Stimulated activated CD4-positive, alpha-beta T cell treated with anti-CD3 and anti-CD28 coated beads, TNF-alpha, amount 100 ng/mL, for 24 hours (primary cell): ENCODE measurements at places on chromosomes 11 and 22.

DNA sequence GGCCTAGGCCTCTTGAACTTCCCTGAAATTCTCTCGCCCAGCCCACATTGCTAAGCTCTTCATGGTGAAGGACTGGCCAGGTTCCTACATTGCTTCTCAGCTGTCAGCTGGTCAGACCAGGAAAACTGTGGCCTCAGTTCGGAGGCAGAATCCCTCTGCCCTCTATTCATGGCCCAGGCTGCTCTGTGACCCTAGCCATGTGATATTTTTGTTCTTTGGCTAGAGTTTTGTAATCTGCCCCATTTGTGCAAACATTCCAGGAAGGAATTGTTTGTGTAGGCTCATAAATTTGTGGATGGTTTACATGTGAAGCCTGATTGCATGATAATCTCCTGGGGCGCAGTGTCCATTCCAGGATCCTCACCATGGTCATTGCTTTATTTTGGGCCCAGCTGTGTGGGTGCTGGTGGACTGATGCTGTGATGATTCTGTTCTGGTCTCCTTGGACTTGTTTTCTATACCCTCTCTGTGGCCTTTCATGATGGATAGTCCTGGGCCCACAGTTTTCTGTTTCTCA, 149.1 kb upstream of the E2F8 start:
- DNase-seq, result no peak

DNA sequence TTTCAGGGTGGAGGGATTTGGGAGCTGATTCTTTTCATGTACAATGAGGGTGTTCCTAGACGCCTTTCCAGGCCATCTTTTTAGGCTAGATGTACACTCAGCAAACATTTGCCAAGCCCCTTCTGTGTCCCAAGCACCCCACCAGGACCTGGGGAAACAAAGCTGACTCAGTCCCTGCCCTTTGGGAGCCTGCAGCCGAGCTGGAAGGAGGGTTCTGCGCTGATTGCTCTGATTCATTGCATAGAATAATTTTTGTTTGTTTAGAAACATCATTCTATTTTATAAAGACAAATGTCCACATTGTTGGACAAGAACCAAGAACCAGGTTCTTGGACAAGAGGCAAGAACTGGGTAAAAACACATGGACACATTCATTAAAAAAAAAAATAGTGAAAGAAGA, 16.7 kb downstream of the TP53AIP1 start:
- no peak for DNase-seq

GRCh38 chr11:123457187-123457770, 27.2 kb downstream of the GRAMD1B start:
- no peak for DNase-seq

DNA sequence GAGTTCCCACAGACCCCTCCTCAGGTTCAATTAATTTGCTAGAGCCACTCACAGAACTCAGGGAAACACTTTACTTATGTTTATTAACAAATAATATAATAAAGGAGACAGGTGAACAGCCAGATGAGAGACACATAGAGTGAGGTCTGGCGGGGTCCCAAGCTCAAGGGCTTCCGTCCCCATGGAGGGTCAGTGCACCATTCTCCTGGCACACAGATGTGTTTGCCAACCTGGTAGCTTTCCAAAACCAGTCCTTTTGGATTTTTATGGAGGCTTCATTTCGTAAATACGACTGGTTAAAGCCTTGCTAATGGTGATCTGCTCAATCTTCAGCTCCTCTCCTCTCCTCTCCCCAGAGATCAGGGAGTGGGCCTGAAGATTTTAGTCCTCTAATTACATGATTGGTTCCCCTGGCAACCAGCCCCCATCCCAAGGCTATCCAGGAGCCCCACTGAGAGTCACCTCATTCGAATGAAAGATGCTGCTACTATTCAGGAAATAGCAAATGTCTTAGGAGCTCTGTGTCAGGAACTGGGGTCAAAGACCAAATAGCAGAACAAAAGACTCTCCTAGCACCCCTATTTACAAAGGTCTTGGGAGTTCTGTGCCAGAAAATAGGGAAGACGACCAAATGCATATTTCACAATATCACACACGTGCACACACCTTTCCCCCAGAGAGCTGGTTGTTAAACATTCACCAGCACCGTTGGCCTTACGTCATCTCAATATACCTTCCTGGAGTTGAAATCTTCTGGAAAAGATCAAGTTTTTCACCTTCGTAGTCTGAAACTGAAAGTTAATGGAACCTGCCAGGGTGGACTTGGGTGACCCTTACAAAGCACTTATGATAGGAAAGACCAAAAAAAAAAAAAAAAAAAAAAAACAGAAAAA, 23.8 kb upstream of the CAPRIN1 start:
- no peak for DNase-seq

DNA sequence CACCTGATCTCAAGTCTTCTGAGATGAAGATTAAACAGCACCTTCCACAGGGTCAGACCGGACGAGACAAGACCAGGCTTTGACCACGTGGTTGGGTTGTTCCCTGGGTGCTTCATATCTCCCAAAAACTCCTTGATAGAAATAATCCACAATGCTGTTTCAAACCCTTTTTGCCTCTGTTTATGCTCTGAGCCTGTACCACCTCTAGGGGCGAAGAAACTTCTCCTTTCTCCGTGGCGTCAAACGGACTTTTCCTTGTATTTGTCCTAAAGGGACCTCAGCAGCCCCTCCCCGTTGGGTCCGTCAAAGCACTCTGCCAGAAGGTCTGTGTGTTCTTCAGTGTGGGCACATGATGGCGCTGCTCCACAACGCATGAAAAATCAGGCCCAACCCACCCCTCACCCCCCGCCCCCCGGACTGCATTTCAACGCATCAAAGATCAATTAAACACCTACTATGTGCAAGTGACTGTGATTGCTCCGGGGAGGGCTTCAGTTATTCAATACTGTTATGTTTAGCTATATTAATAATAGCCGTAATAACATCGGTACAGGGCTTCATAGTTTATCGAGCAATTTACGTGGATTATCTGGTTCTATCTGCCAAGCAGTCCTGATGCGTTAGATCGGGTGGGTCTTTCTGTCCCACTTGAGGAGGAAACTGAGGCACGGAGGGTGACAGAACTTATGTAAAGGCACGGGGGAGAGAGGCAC, 17.3 kb upstream of the EIF3D start:
- DNase-seq, result peak; percentile 33

- no peak for DNase-seq
Measured at GRCh38 chr11:134579724-134580609, 167.9 kb upstream of the B3GAT1 start.
